DMS153 (cell line): ENCODE measurements at places on chromosomes 4 and X.

GRCh38 chrX:111270339-111270738 lies at the start of gene CAPN6:
Gene CAPN6 (minus strand): TSS chrX:111270483. CDS start chrX:111263936, 6,547 bp downstream.
- no peak for DNase-seq

- DNase-seq: no peak
Observed at GRCh38 chr4:76125816-76126215, 22.4 kb downstream of the NUP54 start.

DNA sequence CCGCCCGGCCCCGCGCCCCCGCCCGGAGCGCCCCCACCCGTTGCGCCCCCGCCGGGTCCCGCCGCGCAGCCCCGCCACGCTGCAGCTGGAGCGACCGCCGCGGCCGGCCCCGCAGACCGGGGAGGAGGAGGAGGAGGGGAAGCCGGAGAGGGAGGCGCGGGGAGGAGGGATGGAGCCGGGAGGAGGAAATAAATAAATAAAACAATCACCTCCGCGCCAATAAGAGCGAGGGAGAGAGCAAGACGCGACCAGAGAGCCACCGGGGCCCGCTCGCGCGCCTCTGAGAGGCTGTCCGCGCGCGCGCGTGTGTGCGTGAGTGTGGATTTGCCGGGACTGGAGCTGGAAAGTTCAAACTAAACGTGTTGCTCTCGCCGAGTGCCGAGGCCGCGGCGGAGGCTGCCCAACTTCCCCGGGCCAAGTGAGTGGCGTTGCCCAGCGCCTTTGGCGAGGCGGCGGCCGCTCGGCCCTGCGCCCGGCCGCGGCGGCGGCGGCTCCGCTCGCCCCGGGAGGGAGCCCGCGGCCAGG lies 2184.4 kb upstream of the TENM3 start:
- DNase-seq: peak; percentile 70

DNA sequence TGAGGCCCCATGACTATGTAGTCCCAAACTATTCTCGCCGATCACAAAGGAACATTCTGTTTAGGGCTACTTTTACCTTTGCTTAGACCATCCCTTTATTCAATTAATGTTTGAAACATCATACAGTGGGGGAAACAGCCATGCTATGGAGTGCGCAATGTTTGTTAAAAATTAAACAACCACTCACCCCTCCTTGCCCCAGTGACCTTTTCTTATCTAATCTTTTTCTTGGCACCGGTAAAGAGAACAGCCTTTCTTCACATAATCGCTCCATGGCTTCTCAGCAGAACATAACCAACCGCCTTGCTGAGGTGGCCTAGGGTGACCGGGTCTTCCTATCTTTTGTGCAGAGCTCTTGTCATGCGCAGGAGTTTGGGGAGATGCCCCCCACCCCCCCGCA lies 152.6 kb downstream of the VCX3A start:
- DNase-seq: no peak

- DNase-seq: no peak
Observed at GRCh38 chr4:47419296-47419695, 44.2 kb downstream of the COMMD8 start.
